SHP77 (cell line): ENCODE measurements at places on chromosomes 4 and X.

DNA sequence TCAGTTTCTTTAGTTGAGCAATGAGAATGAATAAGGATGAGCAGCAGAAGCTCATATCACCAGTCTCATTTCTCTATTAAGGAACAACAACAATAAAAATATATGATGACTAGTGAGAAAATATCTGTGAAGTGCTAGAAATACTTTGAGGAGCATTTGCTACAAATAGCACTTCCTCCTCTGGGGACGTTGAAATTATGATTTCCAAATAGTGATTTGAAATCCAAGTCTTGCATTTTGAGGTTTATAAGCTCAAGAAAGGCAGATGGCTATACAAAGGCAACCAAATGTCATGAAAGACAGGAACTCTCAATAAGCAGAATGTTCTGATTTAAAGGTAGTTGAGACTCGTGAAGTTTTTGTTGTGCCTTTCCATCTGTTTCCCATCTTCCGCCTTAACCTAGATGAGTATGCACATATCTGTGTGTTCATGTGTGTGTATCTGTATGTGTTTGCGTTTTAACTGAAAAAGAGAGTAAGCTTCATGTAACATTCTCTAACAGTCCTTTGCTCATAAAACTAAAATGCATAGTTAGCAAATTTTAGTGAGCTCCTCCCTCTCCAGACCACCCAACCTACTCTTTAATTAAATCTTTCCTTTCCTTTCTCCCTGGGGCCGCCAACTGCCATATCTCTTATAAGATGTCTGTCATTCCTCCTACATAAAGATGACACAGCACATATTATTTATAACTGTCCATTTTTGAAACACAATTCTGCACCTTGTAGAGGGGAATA, 222.6 kb upstream of the RASGEF1B start:
- DNase-seq, result no peak

DNA sequence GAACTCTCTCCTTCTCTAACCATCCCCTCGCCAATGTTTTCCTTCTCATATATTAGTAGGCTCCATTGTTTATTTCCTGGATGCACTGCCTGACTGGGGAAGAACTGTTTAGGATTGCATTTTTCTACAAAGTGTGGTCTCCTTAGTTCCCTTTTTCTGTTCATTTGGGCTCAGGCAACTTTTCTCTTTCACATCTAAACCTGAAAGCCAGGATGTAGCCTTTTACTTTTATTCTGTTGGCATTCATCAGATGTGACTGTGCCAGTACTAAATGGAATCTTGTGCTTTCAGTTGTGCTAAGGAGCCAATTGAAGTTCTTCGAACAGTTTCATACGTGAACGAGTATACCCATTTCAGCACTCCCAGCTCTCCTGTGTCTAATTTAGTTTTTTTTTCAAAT, 59.8 kb downstream of the DDIT4L start:
- no peak for DNase-seq

DNA sequence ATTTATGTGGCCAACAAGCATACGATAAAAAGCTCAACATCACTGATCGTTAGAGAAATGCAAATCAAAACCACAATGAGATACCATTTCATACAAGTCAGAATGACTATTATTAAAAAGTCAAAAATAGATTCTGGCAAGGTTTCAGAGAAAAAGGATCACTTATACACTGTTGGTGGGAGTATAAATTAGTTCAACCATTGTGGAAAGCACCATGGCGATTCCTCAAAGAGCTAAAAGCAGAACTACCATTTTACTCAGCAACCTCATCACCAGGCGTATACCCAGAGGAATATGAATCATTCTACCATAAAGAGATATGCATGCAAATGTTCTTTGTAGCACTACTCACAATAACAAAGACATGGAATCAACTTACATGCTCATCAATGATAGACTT, 478.7 kb upstream of the GALNTL6 start:
- no peak for DNase-seq

DNA sequence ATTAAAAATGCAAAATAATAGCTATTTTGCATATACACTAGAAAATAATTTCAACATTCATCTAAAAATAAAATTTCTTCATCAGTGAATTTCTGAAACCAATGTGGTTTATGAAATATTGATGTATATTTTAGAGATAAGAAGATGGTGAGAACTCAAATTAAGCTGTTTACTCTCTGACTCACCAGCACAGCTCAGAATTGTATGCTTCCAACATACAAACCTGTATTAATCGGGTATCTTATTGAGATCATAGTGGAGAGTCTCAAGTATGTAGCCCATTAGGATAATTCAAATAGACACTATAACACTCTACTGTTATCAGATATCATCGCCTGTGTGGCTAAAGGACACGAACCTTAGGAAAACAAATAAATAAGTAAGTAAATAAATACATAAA, 899.5 kb upstream of the INTU start:
- DNase-seq, result no peak

- DNase-seq, result no peak
These were observed 677.8 kb downstream of the ADGRL3 start for GRCh38 chr4:61877893-61878292.

DNA sequence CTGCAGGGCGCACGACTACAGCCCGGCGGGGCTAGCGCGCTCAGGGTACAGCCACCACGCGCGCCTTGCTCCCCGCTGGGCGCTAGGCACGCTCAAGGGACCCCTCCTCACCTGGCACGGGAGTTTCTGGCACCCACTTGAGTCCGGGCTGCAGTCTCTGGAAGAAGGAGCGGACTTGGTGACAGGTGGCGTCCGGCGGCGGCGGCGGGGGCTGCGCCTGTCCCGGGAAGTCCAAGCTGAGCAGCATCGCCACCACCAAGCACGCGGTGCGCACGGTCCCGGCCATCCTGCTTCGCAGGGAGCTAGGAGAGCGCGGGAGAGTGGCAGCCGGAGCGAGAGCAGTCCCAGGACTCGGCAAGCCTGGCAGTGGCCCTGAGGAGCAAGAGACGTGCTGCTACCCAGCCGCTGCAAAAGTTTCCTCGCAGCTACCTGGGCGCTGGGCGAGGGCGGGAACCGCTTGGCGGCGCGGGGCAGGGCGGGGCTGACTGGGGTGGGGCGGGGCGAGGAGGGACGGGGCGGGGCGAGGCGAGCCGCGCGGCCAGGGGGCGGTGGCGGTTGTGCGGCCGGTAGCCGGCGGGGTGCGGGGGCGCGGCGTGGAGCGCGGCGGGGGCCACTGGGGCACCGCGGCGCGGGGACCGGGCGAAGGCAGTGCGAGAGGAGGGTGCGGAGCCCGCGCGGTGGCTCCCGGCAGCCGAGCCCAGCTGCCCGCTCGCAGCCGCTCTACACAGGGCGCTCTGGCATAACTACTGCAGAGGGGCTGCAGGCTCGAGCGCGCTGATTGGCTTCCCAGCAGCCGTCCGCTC, at the start of gene GPC3:
Gene GPC3, minus strand, starts transcription at position 431 of the 803 bp plus-strand sequence.
- no peak for DNase-seq

DNA sequence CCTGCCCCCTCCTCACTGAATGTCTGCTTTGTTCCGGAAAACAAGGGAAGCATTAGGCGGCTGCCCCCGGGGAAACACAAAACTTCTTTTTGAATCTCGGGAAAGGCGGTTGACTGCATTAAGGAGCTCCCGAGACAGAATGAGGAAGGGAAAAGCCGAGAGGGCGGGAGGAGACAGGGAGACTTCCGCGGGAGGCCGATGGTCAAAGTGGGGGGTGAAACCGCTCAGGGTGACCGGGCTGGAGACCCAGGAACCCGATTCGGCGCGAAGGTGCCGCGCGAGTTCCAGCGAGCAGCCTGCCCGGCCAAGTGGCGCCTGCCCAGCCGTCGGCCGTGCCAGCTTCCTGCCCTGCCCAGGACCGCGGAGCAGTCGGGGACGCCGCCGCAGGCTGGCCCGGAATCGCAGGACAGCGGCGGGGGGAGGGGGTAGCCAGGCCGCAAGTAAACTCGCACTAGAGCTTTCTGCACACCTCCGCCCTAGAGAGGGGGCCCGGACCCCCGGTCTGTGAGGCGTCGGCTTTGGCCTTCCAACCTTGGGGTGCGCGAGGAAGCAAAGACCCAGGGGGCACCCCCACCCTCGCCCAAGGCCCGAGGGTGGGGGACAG, 55.1 kb upstream of the BCOR start:
- DNase-seq, result no peak

DNA sequence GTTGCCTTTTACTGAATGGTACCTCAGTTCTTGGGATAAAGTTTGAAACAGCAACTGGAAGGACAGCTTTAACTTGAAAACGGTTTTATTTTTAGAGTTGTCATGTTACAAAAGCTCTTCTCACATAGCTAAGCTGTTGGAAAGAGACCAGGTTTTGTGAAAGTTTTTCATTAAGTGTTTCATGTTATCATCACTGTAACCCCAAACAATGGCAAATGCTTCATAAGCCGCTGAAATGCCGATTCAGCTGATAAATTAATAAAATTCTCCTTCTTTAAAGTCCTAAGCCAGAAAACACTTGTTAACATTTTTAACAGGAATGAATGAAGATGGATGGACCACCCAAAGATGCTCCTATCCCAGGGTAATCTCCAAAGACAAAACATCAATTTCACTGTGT, 76.1 kb upstream of the IRF2 start:
- DNase-seq, result no peak

GRCh38 chr4:112910109-112910736, 139.2 kb upstream of the ANK2 start:
- DNase-seq, result no peak

- DNase-seq, result no peak
These were observed 392.6 kb upstream of the FTHL17 start for GRCh38 chrX:31464306-31464915.

- no peak for DNase-seq
These were observed 2.8 kb upstream of the PDLIM5 start for GRCh38 chr4:94448815-94449375.

GRCh38 chrX:96579252-96579651, 105.4 kb upstream of the DIAPH2 start:
- no peak for DNase-seq

- DNase-seq, result no peak
These were observed 30.4 kb downstream of the ARHGEF6 start for GRCh38 chrX:136750364-136750763.

DNA sequence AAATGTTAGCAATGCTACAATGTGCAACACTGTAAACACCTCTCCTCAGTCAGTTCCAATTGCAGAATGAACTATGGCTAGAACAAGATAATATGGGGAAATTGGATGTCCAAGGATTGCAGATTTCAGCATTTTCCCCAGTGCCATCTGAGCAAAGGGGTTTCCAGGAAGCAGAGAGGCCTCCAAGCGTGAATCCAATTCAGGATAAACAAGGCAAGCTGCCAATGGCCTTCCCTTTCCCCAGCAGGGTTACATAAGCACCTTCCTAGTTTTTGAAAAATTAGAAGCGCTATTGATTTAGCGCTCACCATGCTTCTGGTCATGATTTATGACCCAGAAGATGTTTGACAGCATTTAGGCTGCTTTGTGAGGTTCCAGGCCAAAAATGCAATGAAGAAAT, 223.0 kb upstream of the GATB start:
- DNase-seq, result peak; percentile 32

DNA sequence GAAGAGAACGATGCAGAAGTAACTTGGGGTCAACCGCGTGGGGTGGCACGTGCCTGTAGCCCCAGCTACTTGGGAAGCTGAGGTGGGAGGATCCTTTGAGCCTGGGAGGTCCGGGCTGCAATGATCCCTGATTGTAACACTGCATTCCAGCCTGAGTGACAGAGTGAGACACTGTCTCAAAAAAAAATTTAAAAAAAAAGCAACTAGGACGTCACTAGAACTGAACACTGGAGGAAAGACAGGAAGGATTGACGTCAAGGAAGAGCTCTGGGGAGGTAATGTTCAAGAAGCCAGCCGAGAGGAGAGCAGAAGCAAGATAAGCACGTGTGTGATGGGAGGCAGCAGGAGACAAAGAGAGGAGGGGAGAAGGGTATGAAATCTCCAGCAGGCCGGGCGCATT, 28.7 kb downstream of the S100G start:
- no peak for DNase-seq

GRCh38 chr4:139743027-139743426, 77.4 kb downstream of the MGST2 start:
- DNase-seq, result no peak

DNA sequence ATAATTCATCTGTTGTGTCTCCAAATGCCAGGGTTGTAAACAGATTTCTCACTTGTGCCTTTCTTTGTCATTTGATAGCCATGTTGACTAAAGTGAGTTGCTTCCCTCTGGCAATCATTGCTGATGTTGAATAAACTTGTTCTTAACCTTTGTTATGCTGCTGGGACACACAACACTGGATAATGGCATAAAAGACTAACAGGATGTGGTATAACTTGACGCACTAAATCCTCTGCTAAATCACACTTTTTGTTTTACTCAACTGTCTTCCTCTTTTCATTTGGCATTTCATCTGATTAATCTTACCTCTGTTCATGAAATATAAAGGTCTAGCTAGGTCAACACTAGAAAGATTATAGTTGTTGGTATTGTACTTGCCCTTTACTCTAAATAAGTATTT, 17.6 kb upstream of the CXCL5 start:
- DNase-seq, result no peak

- no peak for DNase-seq
These were observed 271.0 kb downstream of the STK32B start for GRCh38 chr4:5322321-5322720.

DNA sequence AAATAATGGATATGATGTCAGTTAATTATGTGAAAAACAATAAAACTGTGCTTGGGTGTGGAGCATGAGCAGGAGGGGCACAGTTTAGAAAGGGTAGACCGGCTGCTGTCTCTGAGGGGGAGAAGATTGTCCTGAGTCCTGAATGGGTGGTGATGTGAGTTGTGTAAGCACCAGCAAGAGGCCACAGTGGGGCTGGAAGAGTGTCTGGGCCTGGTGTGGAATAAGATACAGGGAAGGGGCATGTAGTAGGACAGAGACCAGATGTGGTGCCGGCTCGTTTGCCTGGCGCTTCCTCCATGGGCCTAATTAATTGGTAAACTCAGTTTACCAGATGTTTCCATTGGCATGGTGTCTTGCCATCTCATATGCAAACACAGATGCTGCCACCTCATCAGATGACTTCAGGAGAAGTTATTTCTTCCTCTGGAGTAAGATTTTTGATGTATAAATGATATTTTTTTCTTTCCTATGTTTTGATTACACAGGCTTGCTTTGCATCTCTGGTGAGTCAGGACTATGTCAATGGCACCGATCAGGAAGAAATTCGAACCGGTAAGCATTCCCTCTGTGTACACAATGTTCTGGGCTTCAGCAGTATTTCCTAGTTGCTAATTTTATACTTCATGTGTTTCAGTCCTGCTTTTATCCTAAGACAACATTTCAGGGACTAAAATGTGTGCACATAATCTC, 5.1 kb downstream of the MED28 start:
- no peak for DNase-seq

GRCh38 chr4:184122631-184123408, 94.9 kb downstream of the ENPP6 start:
- no peak for DNase-seq
